ENCODE measurements at places on chromosomes 4 and X.

DNA sequence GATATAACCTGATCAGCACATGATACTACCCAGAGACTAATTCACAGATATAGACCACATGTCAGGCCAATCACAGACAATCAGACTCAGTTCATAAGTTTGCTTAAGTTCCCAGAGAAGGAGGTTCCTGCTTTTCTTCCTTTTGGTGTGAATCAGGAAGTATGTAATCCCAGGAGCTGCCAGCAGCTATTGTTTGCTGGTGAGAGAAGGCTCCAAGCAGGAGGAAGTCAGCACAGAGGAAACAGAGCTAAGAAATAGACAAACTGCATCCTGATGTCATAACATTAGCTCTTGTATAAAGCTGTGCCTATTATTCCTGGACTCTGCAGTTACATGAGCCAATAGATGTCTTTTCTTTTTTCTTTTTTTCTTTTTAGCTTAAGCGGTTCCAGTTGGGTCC is 50.9 kb downstream of the UCHL1 start:
- no peak for DNase-seq

DNA sequence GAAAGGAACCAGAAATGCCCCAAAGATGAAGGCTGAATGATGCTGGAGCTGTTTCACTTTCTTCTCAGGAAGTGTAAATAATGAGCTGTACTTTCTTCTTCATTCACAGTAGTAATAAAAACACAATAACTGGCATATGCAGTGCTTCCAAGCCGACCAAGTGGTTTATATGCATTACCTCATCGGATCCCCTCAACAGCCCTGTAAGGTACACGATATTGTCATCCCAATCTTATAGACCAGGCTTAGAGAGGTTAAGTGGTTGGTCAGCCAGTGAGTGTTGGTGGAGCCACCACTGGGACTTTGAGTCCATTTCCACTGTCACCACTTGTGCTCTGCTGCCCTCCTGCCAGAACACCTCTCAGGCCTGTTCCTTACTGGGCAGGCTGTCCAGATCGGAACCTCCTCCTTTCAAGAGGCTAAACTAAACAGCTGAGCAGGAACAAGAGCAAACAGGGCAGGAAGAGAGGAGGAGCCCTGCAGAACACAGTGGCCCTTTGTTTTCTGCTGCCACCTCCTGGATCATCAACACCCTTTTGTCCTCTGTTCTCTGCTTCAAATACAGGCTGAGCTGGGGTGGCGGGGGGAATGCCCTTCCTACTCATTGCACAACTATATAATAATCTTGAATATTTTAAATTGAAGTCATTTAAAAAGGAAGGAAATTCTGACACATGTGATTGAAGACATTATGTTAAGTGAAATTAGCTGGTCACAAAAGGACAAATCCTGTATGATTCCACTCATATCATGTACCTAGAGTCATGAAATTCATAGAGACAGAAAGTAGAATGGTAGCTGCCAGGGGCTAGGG is 112.5 kb upstream of the ATP6AP2 start:
- DNase-seq = peak; percentile 40

DNA sequence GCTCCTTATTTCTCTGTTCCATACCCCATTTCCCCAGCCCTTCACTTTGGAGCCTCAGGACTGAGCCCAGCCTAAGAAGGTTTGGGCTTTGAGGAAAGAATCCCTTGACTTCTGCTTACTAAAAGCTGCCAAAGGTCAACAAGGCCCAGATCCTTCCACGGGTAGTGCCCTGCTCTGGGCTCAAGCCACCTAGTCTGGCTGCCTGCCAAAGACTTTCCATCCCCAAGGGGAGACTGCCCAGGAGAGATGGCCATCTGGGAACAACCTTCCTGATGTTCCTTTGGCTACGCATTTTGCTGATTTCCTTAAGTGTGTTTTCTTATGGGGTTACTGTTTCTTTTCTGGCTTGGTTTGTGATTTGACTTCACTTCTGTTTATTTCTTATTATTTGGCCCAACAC is 49.8 kb upstream of the NDP start:
- no peak for DNase-seq

DNA sequence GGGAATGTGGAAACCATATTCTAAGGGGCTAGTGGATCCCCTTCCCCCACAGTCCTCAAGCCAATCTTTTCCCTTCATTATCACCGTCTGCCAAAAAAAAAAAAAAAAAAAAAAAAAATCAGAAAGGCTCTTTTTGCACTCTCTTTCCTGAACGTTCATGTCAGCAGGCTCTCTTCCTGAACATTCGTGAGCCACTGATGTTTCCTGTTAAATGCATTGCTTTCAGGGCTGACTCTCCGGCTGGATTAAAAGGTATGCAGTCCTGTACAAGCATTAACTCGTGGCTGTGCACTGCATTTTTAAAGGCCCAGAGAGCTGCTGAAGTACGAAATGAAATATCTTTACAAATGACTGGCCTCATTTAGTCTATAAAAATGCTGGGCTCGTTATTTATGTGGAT is 34.0 kb upstream of the TSPAN5 start:
- no peak for DNase-seq

GRCh38 chr4:145839151-145839550 is 99.5 kb downstream of the ZNF827 start:
- no peak for DNase-seq

- peak; percentile 38 for DNase-seq
Observed at GRCh38 chr4:153809307-153809706, 20.4 kb upstream of the SFRP2 start.

GRCh38 chr4:102168580-102168979 is 176.7 kb downstream of the SLC39A8 start:
- no peak for DNase-seq

DNA sequence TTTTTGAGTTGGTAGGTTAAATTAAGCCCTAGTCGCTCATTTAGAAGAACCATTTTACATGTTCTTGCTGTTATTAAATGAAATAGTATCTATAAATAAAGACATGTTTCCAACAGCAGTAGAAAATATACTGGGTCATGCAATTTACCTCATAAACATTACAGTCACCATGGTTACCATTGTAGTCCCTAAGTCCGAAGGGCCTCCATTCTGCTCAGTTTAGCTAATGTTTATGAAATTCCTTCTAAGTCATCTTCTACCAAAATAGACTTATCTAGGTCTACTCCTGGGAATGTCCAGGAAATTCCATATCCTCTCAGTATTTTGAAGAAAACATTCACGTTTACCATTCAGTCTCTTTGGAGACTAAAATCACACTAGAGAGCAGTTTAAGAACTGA is 292.5 kb upstream of the DCAF8L1 start:
- DNase-seq = no peak

Measured in activated naive CD8-positive, alpha-beta T cell treated with anti-CD3 and anti-CD28 coated beads for 36 hours (primary cell).